Upper lobe of left lung (tissue), 6 donors: ENCODE measurements at places on chromosomes 3 and 15. TPM values are rescaled to one million over a fixed set of nuclear protein-coding genes. Genes with fewer than 3 reads are reported as not detected.

- DNase-seq: no peak
- no peaks in the 10 kb centered on the region for H3K4me1 ChIP-seq
- no peak overlapping the region for H3K27ac ChIP-seq
- no peak overlapping the region for H3K4me3 ChIP-seq
- H3K36me3 ChIP-seq: no peaks in the 10 kb centered on the region
- no peaks in the 10 kb centered on the region for H3K27me3 ChIP-seq
Observed at GRCh38 chr15:37124331-37124730, 24.0 kb upstream of the MEIS2 start.

DNA sequence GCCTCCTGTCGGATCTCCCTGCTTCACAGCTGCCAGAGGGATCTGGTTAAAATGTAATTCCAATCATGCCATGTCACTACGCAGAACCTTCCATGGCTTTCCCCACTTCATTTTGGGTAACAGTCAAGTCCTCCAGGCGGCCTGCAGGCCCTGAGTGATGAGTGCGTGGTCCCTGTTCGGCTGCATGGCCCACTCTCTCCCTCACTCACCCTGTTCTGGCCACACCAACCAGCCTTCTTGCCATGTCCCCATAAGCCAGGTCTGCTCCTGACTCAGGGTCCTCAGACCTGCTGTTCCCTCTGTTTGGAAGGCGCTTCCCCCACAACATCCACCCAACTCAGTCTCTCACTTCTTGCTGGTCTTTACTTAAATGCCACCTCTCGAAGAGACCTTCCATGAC lies 41.6 kb upstream of the LINGO1 start:
- H3K27me3 ChIP-seq: no peaks in the 10 kb centered on the region
- no peaks in the 10 kb centered on the region for H3K36me3 ChIP-seq
- H3K4me3 ChIP-seq: no peak overlapping the region
- H3K27ac ChIP-seq: no peak overlapping the region
- no peaks in the 10 kb centered on the region for H3K4me1 ChIP-seq

GRCh38 chr15:72306211-72306785 lies 13.7 kb downstream of the CELF6 start:
- H3K4me1 ChIP-seq: no peaks in the 10 kb centered on the region
- no peak for DNase-seq
- H3K36me3 ChIP-seq: no peaks in the 10 kb centered on the region
- no peak overlapping the region for H3K27ac ChIP-seq

- no peak for DNase-seq
- no peak overlapping the region for H3K4me3 ChIP-seq
- no peaks in the 10 kb centered on the region for H3K4me1 ChIP-seq
- H3K27me3 ChIP-seq: no peaks in the 10 kb centered on the region
Observed at GRCh38 chr3:126888186-126888760, 94.6 kb upstream of the PLXNA1 start.

DNA sequence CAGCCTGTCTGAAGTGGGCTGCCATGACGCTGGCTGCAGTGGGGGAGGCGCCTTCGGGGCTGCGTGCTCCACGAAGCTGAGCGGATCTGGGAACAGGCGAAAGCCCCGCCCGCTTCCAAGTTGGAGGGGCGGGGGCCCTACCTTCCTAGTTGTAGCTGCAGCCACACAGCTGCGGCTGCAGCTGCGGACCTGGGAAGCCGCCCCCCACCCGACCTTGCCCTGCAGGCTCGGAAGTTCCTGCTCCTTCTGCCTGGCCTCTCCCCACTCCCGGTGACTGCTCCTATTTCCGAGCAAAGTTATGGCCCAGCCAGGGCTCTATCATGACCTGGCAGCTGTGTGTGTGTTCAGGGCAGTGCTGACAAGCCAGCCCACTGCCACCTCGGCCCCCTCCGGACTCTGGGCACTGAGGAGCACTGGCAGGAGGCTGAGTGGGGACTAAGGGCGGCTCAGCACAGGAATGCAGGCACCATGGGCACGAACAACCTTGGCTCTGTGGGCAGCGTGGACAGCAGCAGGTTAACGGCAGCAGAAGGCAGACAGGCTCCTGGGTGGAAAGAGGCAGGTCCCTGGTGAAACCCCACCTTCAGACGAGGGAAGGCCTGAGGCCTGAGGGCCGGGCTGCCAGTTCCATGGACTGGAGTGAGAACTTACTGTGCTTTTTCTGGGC lies 352.4 kb upstream of the TMCO5A start:
- DNase-seq: peak; percentile 56
- H3K27me3 ChIP-seq: no peaks in the 10 kb centered on the region
- no peaks in the 10 kb centered on the region for H3K36me3 ChIP-seq

GRCh38 chr3:190265126-190265525 lies 57.1 kb downstream of the CLDN1 start:
- no peaks in the 10 kb centered on the region for H3K27me3 ChIP-seq
- no peaks in the 10 kb centered on the region for H3K36me3 ChIP-seq

- no peak for DNase-seq
- no peaks in the 10 kb centered on the region for H3K27me3 ChIP-seq
- H3K36me3 ChIP-seq: no peaks in the 10 kb centered on the region
- no peak overlapping the region for H3K27ac ChIP-seq
Observed at GRCh38 chr3:81308306-81308705, 453.1 kb downstream of the GBE1 start.

DNA sequence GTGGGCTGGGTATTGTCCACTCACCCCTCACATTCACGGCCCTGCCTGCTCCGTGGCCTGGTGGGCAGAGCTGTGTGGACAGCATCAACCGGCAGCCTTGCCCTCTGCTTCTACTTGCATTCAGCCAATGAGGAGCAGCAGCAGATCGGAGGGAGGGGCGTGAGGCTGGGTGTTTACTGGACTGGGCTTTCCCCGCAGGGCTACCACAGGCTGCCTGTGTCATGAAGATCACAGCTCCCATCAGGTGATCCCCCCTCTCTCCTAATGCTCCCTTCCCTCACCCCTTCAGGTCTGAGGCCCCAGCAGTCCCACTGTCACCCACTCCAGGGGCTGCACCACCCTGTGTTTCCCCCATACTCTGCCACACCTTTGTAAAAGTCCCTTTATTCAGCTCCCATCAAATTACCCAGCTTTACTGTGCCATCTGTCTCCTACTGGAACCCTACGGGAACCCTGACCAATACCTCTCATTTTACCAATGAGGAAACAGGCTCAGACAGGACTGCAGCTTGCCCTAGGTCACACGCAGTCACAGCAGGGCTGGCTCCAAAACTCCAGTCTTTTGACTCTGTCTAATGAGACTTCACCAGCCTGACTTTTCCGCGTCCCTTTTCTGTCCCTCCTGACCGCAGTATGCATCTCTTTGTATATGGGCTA lies 81.1 kb downstream of the MEGF11 start:
- H3K27me3 ChIP-seq: no peaks in the 10 kb centered on the region
- no peak for DNase-seq
- no peaks in the 10 kb centered on the region for H3K36me3 ChIP-seq
- no peaks in the 10 kb centered on the region for H3K4me1 ChIP-seq
- H3K27ac ChIP-seq: no peak overlapping the region
- H3K4me3 ChIP-seq: no peak overlapping the region

DNA sequence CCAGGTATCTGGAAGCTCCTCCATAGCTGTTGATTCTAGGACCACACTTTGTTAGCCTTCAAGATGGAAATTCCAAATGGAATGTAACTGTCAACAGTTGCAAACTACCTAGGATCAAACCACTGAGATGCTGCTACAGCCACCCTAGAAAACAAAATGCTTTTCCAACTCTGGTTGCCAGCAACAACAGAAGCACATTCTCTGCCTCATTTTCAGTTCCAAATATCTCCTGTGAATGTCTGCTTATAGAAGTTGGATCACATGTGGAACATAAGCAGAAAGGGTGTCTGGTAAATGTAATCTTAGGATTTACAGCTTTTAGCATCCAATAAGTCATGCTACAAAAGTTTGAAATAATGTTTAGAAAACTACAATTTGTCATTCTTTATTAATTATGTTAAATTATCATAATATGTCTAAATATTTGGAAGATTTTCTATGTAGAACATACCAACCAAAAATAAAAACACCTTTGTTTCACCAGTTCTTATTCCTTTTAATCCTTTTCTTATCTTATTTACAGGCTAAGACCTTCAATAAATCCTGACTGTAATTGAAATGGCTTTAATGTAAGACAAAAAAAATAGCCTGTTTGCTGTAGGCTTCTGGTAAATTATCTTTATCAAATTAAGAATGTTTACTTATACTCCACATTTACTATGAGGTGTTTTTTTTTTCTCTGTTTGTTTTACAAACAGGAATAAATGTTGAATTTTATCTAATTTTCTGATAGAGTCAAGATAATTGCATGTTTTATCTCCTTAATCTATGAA lies 687.1 kb downstream of the IGSF11 start:
- no peak overlapping the region for H3K27ac ChIP-seq
- no peak for DNase-seq
- H3K4me1 ChIP-seq: no peaks in the 10 kb centered on the region
- H3K27me3 ChIP-seq: no peaks in the 10 kb centered on the region
- H3K4me3 ChIP-seq: no peak overlapping the region

- peaks cover 16% of the 10 kb centered on the region for H3K4me1 ChIP-seq
- no peaks in the 10 kb centered on the region for H3K27me3 ChIP-seq
- H3K36me3 ChIP-seq: no peaks in the 10 kb centered on the region
- no peak overlapping the region for H3K27ac ChIP-seq
- H3K4me3 ChIP-seq: no peak overlapping the region
Observed at GRCh38 chr15:87764461-87765240, 491.9 kb downstream of the NTRK3 start.

GRCh38 chr3:141392897-141393734 lies 24.8 kb downstream of the ZBTB38 start:
- H3K36me3 ChIP-seq: peaks cover 7% of the 10 kb centered on the region
- DNase-seq: no peak
- H3K4me3 ChIP-seq: no peak overlapping the region
- H3K27ac ChIP-seq: peak overlapping the region; percentile 50

GRCh38 chr3:4591669-4592068 lies 98.5 kb downstream of the ITPR1 start:
- no peaks in the 10 kb centered on the region for H3K27me3 ChIP-seq
- H3K4me3 ChIP-seq: no peak overlapping the region
- peaks cover 11% of the 10 kb centered on the region for H3K4me1 ChIP-seq
- no peaks in the 10 kb centered on the region for H3K36me3 ChIP-seq
- H3K27ac ChIP-seq: no peak overlapping the region

- H3K4me3 ChIP-seq: no peak overlapping the region
- H3K27ac ChIP-seq: no peak overlapping the region
- no peaks in the 10 kb centered on the region for H3K4me1 ChIP-seq
- no peaks in the 10 kb centered on the region for H3K36me3 ChIP-seq
Observed at GRCh38 chr15:47422881-47423665, 294.2 kb upstream of the SEMA6D start.

DNA sequence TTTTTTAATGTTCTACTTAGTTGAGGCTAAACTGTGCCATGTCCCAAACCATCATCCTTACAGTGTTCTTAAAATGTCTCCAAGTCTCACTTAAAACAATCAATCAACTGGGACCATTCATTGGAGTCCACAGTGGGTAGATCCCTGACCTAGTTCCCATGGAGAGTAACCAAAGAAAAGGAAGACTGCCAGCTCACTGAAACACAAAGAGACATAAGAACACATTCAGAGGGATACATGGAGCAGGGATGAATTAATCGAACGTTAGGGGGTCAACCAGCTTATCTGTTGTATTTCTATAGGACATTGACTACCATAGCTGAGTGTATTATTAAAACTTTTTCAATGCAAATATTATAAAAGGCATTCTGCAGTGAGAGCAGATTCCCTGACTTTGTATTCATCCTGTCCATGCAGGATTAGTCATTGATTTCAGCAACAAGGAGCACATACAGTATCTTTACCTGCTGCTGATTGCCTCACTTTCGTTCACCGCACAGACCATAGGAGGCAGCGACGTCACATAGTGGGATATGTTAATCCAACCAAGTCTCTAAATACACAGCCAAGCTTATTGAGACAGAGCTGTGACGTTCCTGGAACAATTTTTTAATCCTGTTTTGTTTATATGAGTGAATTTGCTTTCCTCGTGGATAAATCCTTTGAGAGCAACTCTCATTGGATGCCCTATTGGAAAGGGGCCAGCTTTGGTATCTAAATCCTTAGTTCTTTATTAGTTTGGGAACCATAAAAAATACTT lies 364.9 kb upstream of the RBMS3 start:
- no peak overlapping the region for H3K4me3 ChIP-seq
- H3K27ac ChIP-seq: peak overlapping the region; percentile 46
- H3K4me1 ChIP-seq: peaks cover 9% of the 10 kb centered on the region
- no peak for DNase-seq
- H3K27me3 ChIP-seq: no peaks in the 10 kb centered on the region

Gene CCNB2
- total RNA-seq: 2.9 TPM

Gene SLC6A20
- total RNA-seq: 20.1 TPM

Gene HYAL1
- 31.5 TPM for total RNA-seq

Gene PPP2R3A
- total RNA-seq: 5.5 TPM

Gene CD86
- total RNA-seq: 27.8 TPM

Gene TMEM212
- total RNA-seq: 0.11 TPM

Gene AADAC
- 1.9 TPM for total RNA-seq

Gene B3GALNT1
- 22.2 TPM for total RNA-seq

Gene CERS3
- total RNA-seq: not detected
